Stromal cell of bone marrow (primary cell): ENCODE measurements at places on chromosomes 2 and 18.

DNA sequence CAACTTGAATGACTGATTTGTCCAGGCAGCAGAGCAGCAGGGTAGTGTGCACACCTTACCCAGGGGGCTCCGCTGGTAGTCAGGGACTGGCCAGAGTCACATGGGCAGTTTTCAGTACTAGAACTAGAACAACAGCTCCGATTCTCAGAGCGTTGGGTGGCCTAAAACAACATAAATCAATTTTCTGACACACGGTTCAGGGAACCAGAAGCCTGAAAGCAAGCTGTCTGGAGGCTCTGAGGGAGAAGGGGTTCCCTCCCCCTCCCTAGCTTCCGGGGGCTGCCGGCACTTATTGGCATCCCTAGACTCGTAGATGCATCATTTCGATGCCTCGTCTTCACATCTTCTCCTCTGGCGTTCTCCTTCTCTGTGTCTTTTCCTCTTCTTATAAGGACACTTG lies 13.4 kb upstream of the ITGB6 start:
- no peak for DNase-seq

- DNase-seq = no peak
Measured at GRCh38 chr2:226475650-226476049, 324.0 kb downstream of the IRS1 start.

DNA sequence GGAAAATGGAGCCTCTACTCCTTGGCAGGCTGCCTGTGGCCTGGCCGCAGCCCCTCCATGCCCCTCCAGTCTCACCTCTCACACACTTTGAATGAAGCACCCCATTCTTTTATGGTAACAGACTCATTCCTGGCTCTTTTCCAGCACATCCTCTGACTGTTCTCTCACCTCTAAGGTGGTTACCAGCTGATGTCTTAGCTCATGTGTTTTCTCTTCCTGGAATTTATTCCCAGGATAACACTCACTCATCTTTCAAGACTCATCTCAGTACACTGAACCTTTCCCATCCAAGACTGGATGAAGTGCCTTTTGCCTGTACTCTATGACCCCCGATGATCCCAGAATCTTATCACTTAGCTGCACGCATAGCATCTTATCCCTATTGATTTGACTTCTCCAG lies 50.6 kb downstream of the SLC9A4 start:
- no peak for DNase-seq

DNA sequence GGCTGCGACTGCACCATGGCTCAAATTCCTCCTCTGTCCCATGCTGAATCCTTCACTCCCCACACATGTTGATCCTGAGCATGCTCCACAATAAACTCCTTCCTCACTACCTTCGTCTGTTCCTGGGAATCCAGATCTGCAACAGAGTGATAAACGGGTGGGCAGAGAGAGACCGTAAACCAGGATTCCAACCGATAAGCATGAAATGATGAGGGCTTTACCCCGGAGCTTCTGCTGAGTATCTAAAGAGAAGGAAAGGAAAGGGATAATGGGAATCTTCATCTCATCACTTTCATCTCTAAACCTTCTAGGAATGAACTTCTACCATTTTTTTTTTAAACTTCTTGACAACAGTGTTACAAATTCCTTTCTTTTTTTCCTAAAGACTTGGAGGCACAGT lies 329.3 kb upstream of the TNP1 start:
- no peak for DNase-seq

DNA sequence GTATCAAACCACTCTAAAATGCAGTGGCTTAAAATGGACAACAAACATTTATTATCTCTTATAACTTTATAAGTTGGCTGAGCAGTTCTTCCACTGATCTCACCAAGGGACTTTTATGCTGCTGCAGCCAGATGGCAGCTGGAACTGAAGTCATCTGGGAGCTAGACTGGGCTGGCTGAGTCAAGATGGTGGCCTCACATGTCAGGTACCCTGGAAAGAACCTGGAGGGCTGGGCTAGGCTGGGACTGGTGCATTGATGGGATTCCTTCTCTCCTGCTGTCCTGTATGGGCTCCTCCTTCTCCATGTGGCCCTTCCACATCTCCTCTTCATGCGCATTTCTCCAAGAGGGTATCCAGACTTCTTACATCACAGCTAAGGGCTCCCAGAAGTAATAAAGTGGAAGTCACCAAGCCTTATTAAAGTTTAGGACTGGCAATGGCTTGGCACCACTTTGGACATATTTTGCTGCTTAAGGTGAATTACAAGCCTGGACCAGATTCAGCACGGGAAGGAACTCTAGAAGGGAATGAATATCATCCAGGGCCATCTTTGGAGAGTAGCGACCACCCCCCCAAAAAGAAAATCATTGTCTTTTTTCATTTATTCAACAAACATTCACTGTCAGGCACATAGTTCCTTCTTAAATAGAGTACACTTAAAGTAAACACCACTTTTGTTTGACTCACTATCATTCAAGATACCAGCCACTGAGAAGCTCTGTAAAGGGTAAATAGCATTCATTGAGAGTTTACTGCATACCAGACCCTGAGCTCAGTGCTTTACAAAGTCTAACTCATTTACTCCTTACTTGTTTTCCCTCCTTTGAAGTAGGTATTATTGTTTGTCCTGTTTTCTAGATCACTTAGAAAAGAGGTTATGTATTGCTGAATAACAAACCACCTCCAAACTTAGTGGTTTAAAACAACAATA lies 138.0 kb downstream of the ZFP36L2 start:
- no peak for DNase-seq

GRCh38 chr2:180505203-180505602 lies 475.2 kb upstream of the UBE2E3 start:
- DNase-seq = peak; percentile 47

DNA sequence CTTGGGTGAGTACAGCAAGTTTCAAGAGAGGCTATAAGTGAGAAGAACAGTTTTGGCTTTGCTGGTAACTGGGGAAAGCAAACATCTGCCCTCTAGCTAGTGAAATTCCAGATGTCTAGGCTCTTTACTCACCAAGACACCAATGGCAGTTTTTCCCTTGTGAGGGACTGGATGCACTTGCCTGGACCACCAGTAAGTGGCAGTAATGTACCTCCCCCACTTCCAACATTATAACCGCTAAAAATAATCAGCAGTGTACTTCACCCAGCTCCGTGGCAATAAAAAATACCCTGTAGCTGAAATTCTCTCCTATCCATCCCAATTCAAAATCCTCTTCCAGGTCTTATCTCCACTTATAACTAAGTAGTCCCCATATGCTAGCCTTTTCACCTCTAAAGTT lies 383.9 kb downstream of the ARHGAP15 start:
- peak; percentile 61 for DNase-seq
